ENCODE measurements at places on chromosomes 4 and X.

DNA sequence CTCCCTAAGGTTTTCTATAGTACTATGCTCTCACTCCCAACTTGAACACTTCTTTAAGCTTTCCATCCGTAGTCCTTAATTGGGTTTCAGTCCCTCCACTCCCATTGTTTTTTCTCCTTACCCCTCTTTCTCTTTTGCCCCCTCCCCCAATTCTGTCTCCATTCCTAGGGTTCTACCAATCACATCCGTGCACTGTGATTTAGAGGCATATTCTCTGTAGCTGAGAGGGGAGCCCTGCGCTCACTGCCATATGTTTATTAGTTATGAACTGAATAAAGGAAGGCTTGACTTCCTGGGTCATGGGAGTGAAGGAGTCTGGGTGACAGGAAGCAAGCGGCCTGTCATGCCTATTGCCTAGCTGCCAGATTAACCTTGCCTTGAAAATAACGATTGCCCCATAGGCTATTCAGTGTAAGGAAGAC is 471 bp downstream of the MCTS1 start:
- peak overlapping the region; percentile 99 for H3K4me3 ChIP-seq
- H3K27me3 ChIP-seq = no peaks in the 10 kb centered on the region
- H3K4me1 ChIP-seq = peaks cover 9% of the 10 kb centered on the region
- DNase-seq = peak; percentile 13
- H3K27ac ChIP-seq = peak overlapping the region; percentile 98

DNA sequence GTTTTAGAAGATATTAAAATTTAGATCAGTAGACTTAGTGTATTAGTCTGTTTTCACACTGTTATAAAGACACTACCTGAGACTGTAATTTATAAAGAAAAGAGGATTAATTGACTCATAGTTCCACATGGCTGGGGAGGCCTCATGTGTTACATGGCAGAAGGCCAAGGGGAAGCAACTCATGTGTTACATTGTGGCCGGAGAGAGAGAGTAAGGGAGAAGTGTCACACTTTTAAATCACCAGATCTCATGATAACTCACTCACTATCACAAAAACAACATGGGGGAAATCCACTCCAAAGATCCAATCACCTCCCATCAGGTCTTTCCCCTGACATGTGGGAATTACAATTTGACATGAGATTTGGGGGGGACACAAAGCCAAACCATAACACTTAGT is 1159.7 kb upstream of the PCDH7 start:
- no peaks in the 10 kb centered on the region for H3K27me3 ChIP-seq
- no peak overlapping the region for H3K27ac ChIP-seq
- no peaks in the 10 kb centered on the region for H3K4me1 ChIP-seq
- no peak overlapping the region for H3K4me3 ChIP-seq
- no peak for DNase-seq

DNA sequence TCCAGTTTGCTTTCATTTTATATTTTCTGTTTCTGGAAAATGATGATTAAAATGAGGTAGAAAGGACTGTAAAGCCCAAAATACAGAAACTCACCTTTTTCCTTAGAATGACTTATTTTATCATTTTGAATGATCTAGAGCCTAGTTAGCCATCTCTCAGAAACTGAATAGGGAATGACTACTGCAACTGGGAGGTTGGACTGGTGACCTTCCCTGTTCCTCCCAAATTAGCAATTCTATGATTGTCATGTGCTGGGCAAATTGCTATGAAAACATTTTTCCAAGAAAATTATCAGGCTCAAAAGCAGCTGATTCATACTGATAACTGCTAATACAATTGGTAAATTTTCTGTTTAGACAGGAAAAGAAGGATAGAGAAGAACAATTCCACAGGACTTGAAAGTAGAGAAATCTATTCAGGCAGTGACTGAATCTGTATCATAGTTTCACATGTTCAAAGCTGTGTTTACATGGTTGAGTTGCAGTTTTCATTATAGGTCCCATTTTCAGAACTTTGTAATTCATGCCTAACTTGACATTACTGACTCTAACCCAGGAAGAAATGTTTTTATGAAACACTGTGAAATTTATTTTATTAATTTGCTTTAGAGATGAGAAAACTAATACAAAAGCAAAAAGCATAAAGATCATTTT is 43.4 kb upstream of the SEC24B start:
- no peaks in the 10 kb centered on the region for H3K36me3 ChIP-seq
- H3K27me3 ChIP-seq = peaks cover 37% of the 10 kb centered on the region

DNA sequence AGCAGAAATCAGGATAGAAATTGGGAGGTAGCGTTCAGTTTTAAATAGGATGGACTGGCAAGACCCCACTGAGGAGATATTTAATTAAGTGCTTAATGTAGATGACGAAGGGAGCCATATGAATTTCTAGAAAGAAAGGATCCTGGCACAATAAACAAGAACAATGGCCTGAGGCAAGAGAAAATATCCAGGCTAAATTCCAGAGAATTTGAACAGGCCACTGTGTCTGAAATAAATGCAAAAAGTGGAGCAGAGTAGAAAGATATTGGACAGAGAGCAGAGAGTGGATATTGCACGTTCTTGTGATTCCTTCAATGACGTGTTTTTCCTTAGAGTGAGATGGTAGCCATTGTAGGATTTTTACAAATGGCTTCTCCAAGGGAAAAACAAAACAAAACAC is 1504.8 kb downstream of the C4orf33 start:
- no peak for DNase-seq
- H3K36me3 ChIP-seq = no peaks in the 10 kb centered on the region
- no peaks in the 10 kb centered on the region for H3K4me1 ChIP-seq
- H3K27me3 ChIP-seq = no peaks in the 10 kb centered on the region
- H3K4me3 ChIP-seq = no peak overlapping the region

GRCh38 chrX:16573781-16574180 is 76.2 kb upstream of the S100G start:
- DNase-seq = no peak

- DNase-seq = no peak
- no peak overlapping the region for H3K4me3 ChIP-seq
- H3K27me3 ChIP-seq = no peaks in the 10 kb centered on the region
- H3K27ac ChIP-seq = no peak overlapping the region
- no peaks in the 10 kb centered on the region for H3K36me3 ChIP-seq
Measured at GRCh38 chr4:52641854-52642563, 17.1 kb downstream of the USP46 start.

- H3K4me1 ChIP-seq = peaks cover 7% of the 10 kb centered on the region
- H3K27ac ChIP-seq = no peak overlapping the region
Measured at GRCh38 chrX:39442332-39442731, 641.1 kb downstream of the MID1IP1 start.

DNA sequence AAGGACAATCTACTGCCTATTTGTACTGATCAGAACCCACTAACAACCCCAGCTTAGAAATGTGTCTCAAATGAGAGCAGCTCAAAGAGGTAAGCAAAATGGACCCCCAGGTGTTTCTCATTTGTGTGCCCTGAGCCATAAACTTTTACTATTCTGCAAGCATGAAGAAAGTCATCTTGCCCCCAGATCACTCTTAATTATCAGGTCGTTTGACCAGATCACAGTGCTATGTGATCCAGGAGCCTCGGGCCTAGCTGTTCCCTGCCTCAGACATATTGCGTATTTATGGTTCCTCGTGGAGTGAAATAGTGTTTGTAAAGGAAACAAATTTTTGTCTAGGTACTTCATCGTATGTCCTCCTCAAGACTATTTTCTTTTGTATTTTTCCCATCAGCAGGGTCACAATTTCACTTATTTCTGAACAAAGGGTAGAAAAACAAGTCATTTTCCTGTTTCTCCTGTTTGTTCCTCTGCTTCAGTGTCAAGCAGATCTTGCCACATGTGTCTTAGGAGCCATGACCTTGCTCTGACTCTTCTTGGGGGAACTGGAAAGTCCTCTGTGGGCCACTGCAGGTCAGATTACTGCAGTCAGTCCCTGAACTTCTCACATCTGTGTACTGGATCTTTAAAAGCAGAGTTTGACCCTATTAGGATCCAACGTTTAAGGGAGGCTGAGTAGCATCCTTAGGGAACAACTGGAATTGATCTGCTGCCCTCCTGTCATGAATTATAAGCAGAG is 194.9 kb downstream of the PALLD start:
- H3K27me3 ChIP-seq = peaks cover 14% of the 10 kb centered on the region
- no peaks in the 10 kb centered on the region for H3K4me1 ChIP-seq
- DNase-seq = no peak
- H3K36me3 ChIP-seq = no peaks in the 10 kb centered on the region

- H3K4me3 ChIP-seq = no peak overlapping the region
- H3K4me1 ChIP-seq = no peaks in the 10 kb centered on the region
- no peak overlapping the region for H3K27ac ChIP-seq
- H3K27me3 ChIP-seq = no peaks in the 10 kb centered on the region
Measured at GRCh38 chr4:177125656-177126055, 184.0 kb upstream of the NEIL3 start.

DNA sequence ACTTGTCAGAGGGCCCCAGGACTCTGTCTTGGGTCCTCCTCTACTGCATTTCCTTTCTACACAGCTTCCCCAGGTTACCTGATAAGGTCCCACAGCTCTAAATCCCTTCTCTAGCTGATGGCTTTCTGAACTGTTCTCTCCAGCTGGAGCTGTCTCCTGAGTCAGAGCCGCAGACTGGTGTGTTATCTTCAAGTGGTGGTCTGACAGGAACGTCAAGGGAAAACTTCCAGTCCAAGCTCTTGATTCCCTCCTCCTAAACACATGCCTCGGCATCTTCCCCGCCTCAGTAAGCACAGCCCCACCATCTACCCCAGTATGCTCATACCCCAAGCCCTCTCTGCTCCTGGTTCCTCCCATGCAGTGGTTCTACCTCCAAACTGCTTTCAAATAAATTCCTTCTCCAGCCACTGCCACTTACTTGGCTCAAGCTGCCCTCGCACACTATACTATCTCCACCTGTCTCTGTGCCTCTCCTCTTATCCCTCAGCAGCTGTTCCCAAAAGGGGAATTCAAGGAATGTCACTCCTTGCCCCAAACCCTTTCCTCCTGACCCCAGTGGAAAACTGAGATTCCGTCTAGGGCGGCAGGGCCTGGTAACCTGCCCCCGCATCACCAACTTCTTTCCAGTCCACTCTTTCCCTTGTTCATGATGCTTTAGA is 17.2 kb upstream of the CENPU start:
- no peak overlapping the region for H3K27ac ChIP-seq
- H3K27me3 ChIP-seq = peaks cover 22% of the 10 kb centered on the region
- H3K4me1 ChIP-seq = no peaks in the 10 kb centered on the region
- peaks cover 3% of the 10 kb centered on the region for H3K36me3 ChIP-seq
- no peak overlapping the region for H3K4me3 ChIP-seq

- H3K27me3 ChIP-seq = no peaks in the 10 kb centered on the region
- no peak overlapping the region for H3K4me3 ChIP-seq
- DNase-seq = no peak
- H3K4me1 ChIP-seq = peaks cover 5% of the 10 kb centered on the region
Measured at GRCh38 chrX:15680401-15680800, 15.8 kb upstream of the CLTRN start.
